Activated CD4-positive, alpha-beta memory T cell treated with anti-CD3 and anti-CD28 coated beads, Interleukin-2, amount 10 ng/mL, durations not matched to agents 7 days and 5 days (primary cell): ENCODE measurements at places on chromosomes 6 and 20.

DNA sequence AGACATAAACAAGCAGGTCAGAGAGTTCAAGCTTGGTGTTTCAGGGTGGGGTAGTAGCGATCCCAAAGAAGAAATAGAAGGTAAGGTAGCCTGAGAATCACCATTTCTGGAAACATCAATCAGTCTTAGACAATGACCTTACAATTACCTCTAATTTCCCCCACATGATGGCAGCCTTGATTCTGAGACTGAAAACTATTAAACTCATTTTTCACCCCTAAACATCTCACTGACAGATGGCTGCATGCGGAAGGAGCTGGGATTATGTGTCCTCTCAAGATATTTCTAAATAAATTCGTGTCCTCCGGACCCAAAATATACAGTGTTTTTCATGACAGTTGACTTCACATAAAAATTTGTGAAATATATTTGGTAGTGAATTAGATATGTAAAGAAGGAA lies 61.0 kb downstream of the KIF6 start:
- H3K36me3 ChIP-seq, result no peaks in the 10 kb centered on the region
- no peaks in the 10 kb centered on the region for H3K27me3 ChIP-seq
- H3K4me1 ChIP-seq, result no peaks in the 10 kb centered on the region

DNA sequence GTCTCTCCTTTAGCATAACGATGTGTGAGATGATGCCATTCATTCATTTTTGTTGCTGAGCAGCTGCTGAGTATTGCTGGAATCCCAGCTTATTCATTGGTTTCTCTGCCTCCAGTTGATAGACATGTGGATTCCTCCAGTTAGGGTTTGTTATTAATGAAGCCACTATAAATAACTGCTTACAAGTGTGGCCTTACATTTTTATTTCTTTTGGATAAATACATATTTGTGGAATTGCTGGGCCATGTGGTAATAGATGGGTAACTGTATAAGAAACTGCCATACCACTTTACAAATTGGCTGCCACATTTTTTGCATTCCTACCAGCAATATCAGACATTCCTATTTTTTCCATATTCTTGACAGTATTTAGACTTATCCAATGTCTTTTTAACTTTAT lies 2.6 kb upstream of the HLA-B start:
- H3K4me1 ChIP-seq, result peaks cover 36% of the 10 kb centered on the region
- H3K27me3 ChIP-seq, result peaks cover 7% of the 10 kb centered on the region
- DNase-seq, result no peak
- no peak overlapping the region for H3K27ac ChIP-seq

DNA sequence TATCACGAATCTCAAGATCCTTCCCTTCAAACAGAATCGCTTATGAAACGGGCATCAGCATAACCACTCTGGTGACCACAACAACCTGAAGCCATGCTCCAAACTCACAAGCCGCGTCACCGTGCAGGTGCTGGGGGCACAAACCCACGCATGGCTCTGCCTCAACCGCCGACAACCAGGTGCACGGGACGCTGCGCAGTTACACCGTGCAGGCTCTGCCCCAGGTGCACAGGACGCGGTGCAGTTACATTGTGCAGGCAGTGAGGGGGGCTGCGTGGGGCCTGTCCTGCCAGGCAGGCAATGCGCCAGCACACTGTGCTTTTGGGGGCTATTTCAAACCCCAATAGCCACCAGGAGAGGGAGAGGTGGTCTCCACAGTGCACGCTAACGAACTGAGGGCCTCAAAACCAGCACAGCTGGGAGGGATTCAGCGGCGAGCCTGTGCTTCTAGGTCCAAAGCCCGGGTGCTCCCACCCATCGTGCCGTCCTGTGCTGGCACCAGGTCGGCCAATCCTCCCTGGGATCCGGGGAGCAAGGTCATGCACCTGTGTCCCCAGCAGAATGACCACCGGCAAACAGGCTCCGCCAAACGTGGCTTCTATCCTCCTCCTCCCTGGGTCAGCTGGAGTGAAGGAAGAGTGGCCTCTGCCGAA lies 35.8 kb downstream of the ZBTB46 start:
- H3K4me3 ChIP-seq, result no peak overlapping the region
- H3K4me1 ChIP-seq, result peaks cover 9% of the 10 kb centered on the region
- H3K27ac ChIP-seq, result no peak overlapping the region
- DNase-seq, result no peak
- H3K36me3 ChIP-seq, result no peaks in the 10 kb centered on the region
- peaks cover 27% of the 10 kb centered on the region for H3K27me3 ChIP-seq

DNA sequence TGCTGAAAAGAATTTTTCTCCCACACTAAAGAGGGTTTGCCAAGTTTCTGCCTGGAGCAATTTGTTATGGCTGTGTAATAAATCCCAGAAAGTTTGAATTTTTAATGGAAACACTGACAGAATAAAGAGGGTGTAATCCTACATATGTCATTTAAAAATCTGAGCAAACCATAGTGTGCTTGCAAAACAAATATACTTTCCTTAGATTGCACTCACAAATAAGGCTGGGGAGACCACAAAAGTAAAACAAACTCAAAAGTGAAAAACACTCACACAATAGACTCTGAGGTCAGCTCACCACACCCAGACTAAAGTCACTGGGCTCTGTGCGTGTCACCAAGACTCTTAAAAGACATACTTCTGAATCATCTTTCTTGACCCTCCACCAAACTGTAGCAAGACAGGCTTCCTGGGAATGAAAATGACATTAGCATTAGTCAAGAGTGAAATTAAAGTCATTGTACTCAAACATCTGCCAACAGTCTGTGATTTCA lies 4.8 kb upstream of the ATXN1 start:
- H3K4me1 ChIP-seq, result peaks cover 73% of the 10 kb centered on the region
- no peaks in the 10 kb centered on the region for H3K27me3 ChIP-seq
- no peak overlapping the region for H3K4me3 ChIP-seq

- no peak overlapping the region for H3K27ac ChIP-seq
- no peaks in the 10 kb centered on the region for H3K36me3 ChIP-seq
- H3K27me3 ChIP-seq, result no peaks in the 10 kb centered on the region
Observed at GRCh38 chr6:85026021-85026420, 261.6 kb upstream of the TBX18 start.

GRCh38 chr20:32753731-32754130 lies 8.5 kb upstream of the DNMT3B start:
- no peaks in the 10 kb centered on the region for H3K36me3 ChIP-seq
- H3K27ac ChIP-seq, result no peak overlapping the region
- H3K27me3 ChIP-seq, result no peaks in the 10 kb centered on the region

GRCh38 chr20:41111578-41111951 lies 25.8 kb upstream of the PLCG1 start:
- H3K27me3 ChIP-seq, result no peaks in the 10 kb centered on the region
- no peak overlapping the region for H3K4me3 ChIP-seq
- peaks cover 57% of the 10 kb centered on the region for H3K36me3 ChIP-seq
- H3K4me1 ChIP-seq, result no peaks in the 10 kb centered on the region

DNA sequence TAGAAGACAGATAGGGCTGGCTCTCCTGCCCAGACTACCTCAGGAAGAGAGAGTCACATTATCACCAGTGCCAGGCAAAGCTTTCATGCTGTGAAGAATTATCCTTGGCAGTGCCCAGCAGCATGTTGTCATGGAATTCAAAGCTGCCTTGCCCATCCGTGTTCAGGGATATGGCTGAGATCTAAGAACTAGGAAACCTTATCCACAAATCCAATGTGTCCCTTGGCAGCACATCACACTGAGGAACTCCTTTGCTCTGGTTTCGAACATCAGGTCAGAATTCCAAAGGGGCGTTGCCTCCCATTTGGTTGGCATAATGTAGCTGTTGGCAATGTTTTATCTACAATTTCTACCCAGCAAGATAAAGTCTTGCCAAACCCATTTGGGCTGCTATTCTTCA lies 52.7 kb downstream of the ADGRF1 start:
- H3K27ac ChIP-seq, result no peak overlapping the region
- no peak overlapping the region for H3K4me3 ChIP-seq
- no peaks in the 10 kb centered on the region for H3K36me3 ChIP-seq
- no peak for DNase-seq

DNA sequence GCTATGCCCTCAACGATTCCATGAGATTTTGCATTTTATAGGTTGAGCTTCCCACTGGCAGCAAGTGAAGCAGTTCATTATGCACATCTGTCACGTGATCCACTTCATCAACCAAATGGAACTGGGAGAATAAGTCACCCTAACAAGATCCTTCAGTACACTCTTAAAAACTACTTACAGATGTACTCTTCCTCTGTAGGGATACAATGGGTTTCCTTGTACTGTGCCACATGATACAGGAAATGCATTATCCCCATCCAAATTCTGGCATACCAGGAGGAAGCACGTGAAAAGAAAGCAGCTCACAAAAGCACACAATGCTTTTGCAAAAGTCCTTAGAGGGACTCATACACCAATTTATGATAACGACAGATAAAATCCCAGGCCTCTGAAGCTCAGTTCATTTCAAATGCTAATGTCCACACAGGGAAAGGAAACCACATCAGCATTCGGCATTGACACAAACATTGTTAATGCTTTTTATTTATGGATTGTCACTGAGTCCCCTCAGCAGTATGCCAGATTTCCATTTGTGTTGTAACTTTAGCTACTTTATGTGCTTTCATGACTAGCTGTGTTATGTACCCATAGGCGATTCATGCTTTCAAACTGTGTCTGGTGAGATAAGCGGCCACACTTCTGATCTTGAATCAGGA lies 58.1 kb upstream of the REV3L start:
- DNase-seq, result no peak
- H3K4me3 ChIP-seq, result no peak overlapping the region
- no peaks in the 10 kb centered on the region for H3K27me3 ChIP-seq
- H3K4me1 ChIP-seq, result peaks cover 15% of the 10 kb centered on the region
- no peaks in the 10 kb centered on the region for H3K36me3 ChIP-seq
- no peak overlapping the region for H3K27ac ChIP-seq

DNA sequence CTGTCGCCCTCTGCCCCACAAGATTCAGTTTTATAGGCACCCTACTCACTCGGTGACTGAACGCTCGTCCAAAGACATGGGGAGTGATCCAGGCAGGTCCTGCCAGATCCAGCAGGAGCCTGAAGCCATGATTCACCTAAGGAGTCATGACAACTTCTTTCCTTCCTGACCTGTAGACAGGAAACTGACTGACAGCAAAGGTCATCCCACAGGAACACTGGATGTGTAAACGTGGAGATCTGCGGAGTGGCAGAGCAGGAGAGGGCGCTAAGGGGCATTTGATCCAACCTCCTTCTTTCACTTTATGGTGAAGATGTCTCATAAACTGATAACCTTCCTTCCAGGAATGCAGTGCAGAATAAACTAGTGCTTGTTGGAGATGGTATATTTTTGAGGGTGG lies 192.2 kb downstream of the GJA10 start:
- DNase-seq, result no peak
- peaks cover 37% of the 10 kb centered on the region for H3K36me3 ChIP-seq
- peaks cover 49% of the 10 kb centered on the region for H3K4me1 ChIP-seq
- H3K4me3 ChIP-seq, result no peak overlapping the region
- H3K27me3 ChIP-seq, result peaks cover 25% of the 10 kb centered on the region

GRCh38 chr20:21399005-21399475 lies 1.7 kb upstream of the NKX2-4 start:
- no peak overlapping the region for H3K27ac ChIP-seq
- peaks cover 11% of the 10 kb centered on the region for H3K4me1 ChIP-seq
- H3K4me3 ChIP-seq, result no peak overlapping the region

DNA sequence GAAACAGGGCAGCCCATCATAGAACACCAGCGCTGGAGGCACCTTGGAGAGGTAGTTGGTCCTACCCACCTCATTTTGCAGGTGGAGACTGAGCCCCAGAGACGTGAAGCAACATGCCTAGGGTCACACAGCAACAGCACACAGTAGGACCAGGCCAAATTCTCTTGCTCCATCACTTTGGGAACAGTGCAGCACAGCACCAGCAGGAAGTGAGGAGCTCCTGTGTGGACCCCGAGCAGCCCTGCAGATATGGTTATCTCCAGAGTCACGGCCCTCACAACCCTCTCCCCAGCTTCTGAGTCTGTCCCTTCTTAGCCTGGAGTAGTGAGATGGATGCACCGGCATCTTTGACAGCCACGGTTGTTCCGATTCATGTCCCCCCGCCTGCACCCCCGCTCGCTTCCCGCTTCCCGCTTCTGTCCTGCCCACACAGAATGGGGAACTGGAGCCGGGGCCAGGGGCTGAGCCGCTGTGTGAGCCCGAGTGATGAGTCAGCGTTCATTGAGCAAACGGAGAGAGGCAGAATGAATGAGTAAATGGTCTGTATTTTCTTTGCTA lies 72.6 kb upstream of the DUSP22 start:
- H3K27ac ChIP-seq, result peak overlapping the region; percentile 17
- DNase-seq, result no peak
- peaks cover 9% of the 10 kb centered on the region for H3K27me3 ChIP-seq
- peaks cover 84% of the 10 kb centered on the region for H3K4me1 ChIP-seq

DNA sequence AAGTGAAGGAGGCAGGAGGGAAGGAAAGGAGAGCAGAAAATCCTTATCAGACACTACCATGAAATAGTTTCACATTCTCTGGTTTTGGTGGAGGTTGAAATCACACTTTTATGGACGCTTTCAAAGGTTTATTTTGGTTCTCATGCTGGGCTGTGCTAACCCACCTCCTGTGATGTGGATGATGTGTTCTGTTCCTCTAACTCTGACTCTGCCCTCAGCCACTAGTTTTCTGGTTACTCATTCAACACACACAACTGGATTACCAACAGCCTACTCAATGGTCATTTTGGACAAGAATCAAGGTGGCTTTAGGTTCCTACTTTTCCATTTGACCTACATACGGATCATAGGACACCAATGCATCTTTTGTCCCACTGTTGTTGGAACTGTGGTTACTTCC lies 522.1 kb upstream of the BTBD3 start:
- H3K36me3 ChIP-seq, result no peaks in the 10 kb centered on the region
- H3K4me3 ChIP-seq, result no peak overlapping the region
- no peaks in the 10 kb centered on the region for H3K27me3 ChIP-seq
- no peak for DNase-seq
- H3K27ac ChIP-seq, result no peak overlapping the region
- H3K4me1 ChIP-seq, result no peaks in the 10 kb centered on the region

- H3K36me3 ChIP-seq, result no peaks in the 10 kb centered on the region
- H3K4me1 ChIP-seq, result no peaks in the 10 kb centered on the region
- H3K27me3 ChIP-seq, result no peaks in the 10 kb centered on the region
- H3K27ac ChIP-seq, result no peak overlapping the region
- DNase-seq, result no peak
- H3K4me3 ChIP-seq, result no peak overlapping the region
Observed at GRCh38 chr6:65816991-65817390, 110.0 kb upstream of the EYS start.

DNA sequence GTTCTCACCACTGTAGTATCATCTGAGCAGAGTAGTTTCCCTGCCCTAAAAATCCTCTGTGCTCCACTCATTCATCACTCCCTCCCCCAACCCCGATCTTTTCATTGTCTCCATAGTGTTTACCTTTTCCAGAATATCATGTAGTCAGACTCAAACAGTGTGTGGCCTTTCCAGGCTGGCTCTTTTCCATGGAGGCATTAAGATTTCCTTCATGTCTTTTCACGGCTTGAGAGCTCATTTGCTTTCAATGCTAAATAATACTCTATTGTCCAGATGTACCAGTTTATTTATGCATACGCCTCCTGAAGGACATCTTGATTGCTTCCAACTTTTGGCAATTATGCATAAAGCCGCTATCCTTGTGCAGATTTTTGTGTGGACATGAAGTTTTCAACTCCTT lies 235.8 kb downstream of the PHACTR1 start:
- DNase-seq, result no peak
- no peaks in the 10 kb centered on the region for H3K36me3 ChIP-seq
- H3K4me1 ChIP-seq, result peaks cover 9% of the 10 kb centered on the region
- no peak overlapping the region for H3K4me3 ChIP-seq
- H3K27ac ChIP-seq, result no peak overlapping the region

GRCh38 chr6:37556881-37557644 lies 57.4 kb upstream of the CCDC167 start:
- no peaks in the 10 kb centered on the region for H3K36me3 ChIP-seq
- peaks cover 15% of the 10 kb centered on the region for H3K4me1 ChIP-seq
- DNase-seq, result no peak
- no peak overlapping the region for H3K27ac ChIP-seq
- H3K27me3 ChIP-seq, result peaks cover 13% of the 10 kb centered on the region

GRCh38 chr6:65709099-65709830 lies 2.2 kb upstream of the EYS start:
- no peaks in the 10 kb centered on the region for H3K36me3 ChIP-seq
- no peaks in the 10 kb centered on the region for H3K27me3 ChIP-seq
- H3K4me1 ChIP-seq, result no peaks in the 10 kb centered on the region
- H3K4me3 ChIP-seq, result no peak overlapping the region
- DNase-seq, result no peak
